ENCODE measurements at places on chromosomes 6 and 20.
A peak's percentile ranks its signal among the peaks of the same experiment; 100 is the strongest.

- no peak for DNase-seq
Observed at GRCh38 chr6:74870403-74870802, 335.4 kb downstream of the COL12A1 start.

- no peak for DNase-seq
Observed at GRCh38 chr6:160353950-160354496, 5.8 kb downstream of the SLC22A3 start.

DNA sequence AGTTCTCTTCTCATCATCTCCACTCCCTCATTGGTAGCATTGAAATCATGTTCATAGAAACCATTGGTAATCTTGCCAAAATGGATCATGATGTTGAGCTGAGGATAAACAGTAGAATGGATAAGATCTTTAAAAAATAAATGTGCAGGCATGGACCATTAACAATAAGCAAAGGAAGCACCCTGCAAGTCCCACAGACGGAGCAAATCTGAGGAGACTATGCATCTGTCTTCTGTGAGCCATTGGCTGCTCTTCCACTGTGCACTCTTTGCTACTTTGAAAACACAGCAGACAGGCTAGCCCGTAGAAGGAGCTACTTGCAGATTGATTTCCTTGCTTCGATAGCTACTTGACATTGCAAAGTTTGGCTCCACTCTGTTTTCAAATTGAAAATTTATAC lies 535.0 kb downstream of the PKHD1 start:
- no peak for DNase-seq

- no peak for DNase-seq
Observed at GRCh38 chr6:155335265-155335664, 21.0 kb upstream of the TFB1M start.

GRCh38 chr20:21586682-21587081 lies 72.8 kb upstream of the NKX2-2 start:
- DNase-seq: no peak

DNA sequence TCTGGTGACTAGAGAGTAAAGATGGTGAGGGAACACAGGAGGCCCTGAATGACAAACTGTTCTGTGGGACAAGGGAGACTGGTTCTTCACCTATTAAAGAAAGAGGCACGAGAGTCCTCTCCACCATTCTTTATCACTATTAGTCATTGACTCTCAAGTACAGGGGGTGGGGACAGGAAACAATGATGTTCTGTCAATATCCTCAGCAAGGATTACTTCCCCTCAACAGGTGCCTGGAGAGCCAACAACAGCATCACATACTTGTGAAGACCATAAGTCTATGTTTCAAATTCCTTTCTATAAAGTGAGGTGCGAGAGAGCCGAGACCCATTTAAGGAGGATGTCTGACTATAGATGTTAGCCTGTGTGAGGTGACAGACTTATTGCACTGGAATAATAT lies 72.4 kb upstream of the TBC1D7 start:
- DNase-seq: no peak

GRCh38 chr6:47207261-47207660 lies 102.4 kb downstream of the TNFRSF21 start:
- DNase-seq: no peak

DNA sequence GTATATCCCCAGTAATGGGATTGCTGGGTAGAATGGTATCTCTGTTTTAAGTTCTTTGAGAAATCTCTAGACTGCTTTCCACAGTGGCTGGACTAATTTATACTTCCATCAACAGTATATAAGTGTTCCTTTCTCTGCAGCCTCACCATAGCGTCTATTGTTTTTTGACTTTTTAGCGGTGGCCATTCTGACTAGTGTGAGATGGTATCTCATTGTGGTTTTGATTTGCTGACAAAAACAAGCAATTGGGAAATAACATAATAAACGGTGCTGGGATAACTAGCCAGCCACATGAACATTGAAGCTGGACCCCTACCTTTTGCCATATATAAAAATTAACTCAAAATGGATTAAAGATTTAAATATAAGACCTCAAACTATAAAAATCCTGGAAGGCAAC lies 14.2 kb downstream of the OR2A4 start:
- DNase-seq: no peak

DNA sequence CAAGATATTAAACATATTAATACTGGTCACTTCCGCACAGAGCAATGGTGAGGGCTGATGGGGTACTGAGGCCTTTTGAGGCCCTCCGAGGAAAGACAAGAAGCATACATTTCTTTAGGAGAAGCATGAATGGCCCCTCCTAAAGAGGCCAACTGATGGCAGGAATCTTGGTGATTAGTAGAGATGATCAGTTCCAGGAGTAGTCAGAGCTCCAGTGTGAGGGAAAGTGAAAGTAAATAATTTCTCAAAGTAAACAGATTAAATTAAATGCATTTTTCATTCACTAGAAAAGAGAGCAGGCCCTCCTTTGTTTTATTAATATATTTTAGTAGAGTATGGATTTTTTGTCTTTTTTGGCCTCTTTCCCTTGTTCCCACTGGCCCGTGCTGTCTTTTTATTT lies 38.2 kb downstream of the NOX3 start:
- DNase-seq: no peak

DNA sequence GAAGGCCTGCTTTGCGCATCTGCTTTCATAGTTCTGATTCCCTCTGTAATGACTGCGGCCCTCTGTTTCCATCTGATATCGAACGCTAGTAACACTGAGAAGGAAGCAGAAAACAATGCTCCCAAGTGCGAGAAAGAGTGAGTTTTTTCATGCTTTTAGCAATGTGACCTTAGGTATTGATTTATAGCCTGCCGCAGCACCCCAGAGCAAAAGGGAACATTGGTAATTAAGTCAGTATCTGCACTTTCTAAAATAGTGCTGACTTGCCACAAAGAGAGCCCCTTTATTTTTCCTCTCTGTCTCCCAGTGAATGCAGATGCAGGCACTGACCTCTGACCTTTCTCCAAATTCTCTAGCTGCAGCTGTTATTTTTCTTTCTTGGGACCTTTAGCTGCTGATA lies 129.8 kb downstream of the HDGFL1 start:
- no peak for DNase-seq

DNA sequence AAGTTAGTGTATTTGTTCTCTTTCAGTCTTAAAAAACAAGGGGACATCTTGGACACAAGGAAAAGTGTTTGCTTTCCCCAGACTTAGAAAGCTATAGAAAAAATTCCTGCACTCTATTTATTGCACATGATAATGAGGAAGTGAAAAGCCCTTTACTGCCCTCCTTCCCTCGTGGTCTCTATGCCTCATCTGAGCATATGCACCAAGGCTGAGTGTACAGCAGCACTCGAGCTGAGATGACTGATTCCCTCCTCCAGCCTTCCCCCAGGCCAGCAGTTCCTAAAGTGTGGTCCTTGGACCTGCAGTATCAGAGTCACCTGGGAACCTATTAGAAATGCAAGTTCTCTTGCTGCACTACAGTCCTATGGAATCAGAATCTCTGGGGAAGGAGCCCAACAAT lies 14.3 kb upstream of the LAMP5 start:
- no peak for DNase-seq

- peak; percentile 48 for DNase-seq
Observed at GRCh38 chr6:399785-400534, 8.4 kb downstream of the IRF4 start.

DNA sequence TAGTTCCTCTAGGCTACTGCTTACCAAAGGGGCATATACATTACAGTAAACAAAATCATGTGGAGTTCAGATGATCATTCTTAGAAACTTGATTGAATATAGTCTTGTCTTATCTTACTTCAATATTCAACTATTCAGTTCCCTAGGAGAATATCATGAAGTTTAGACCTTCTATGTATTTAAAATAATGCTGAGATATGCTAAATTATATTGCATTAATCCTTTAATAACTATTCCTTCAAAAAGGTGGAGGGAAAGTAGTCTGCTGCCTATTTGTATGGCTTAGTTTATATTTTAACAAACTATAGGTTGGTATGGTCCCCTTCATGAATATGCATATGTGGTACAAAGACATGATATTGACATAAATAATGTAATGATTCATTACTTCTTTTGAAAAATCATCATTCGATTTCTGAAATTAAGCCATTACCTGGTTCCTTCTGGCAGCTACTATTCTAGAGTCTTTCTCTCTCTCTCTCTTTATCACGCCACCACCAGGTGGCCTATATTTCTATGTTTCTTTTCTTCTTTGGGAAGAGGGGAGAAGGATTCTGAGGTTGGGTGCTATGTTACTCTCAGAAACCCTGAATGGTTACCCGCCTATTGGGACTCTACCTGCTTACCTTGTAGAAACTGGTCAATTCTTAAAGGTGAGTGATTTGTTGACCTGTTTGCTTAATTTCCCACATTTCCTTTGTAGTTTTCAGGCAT lies 855.8 kb downstream of the HACE1 start:
- no peak for DNase-seq

DNA sequence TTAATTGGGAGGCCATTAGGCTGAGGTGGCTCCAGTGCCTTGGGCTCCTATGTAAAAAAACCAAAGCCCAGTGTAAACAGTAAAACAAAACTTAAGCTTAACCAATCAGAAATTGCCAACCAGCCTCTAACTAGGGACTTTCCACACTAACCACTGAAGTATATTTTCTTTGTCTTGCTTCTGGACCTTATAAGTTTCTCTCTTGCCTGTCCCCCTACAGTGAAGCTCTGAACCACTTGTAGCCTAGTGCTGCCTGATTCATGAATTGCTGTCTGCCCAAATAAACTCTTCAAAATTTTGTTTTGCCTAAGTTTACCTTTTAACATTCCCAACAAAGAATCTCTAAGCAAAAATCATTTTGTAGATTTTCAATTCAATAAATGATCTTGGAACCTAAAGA lies 28.2 kb downstream of the POPDC3 start:
- no peak for DNase-seq

DNA sequence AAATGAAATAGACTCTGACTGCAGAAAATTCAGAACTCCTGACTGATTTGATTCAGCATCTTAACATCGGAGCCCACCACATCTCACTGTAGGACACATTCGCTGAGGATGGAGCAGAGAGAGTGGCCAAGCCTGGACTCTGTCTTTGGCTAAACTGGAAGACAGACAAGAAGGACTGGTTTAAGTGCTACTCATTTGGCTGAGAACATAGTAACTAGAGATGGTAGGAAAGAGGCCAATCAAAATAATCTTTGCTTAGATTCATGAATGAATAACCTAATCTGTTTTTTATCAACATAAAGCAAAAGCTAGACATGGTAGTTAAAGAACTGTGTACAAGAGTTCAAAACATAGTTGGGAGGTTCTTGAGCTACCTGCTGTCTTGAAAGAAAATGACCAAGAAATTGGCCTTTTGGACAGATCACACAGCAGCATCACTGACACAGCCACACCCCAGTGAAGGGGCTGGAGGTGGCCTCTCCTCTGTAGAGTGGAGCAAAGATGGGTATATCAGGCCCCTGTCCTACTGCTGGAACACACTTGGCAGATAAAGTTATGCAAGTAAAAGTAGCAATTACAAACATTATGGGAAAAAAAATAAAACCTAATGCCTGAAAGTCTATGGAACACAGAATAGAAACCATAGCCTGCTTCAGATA lies 87.1 kb upstream of the NT5E start:
- no peak for DNase-seq

DNA sequence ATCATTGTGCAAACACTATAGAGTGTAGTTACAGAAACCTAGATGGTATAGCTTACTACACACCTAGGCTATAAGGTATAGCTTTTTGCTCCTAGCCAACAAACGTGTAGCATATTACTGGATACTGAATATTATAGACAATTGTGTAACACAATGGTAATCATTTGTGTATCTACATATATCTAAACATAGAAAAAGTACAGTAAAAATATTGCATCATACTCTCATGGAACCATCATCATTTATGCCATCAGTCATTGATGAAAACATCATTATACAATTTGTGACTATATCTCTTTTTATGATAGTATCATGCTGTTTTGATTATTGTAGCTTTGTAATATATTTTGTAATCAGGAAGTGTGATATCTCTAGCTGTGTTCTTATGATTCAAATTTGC lies 21.0 kb upstream of the HCRTR2 start:
- DNase-seq: no peak

GRCh38 chr6:108133594-108134179 lies 32.1 kb upstream of the NR2E1 start:
- no peak for DNase-seq

- no peak for DNase-seq
Observed at GRCh38 chr6:25290306-25291060, 11.3 kb downstream of the CARMIL1 start.

DNA sequence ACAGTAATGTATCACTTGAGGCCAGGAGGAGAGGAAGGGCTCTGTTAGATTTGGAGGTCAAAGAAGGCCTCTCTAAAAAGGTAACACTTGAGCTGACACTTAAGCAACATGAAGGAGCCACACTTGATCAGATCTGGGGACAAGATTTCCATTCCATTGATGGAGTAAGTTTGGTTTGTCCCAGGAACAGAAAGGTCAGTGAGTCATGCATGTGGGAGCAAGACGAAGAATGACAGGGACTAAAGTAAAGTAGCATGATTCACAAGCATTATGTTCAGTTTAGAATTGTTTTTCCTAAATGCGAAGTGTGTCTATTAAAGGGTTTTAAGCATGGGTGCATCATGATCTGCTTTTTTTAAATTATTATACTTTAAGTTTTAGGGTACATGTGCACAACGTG lies 47.4 kb downstream of the COL21A1 start:
- no peak for DNase-seq

GRCh38 chr6:55953335-55953734 lies 77.9 kb upstream of the BMP5 start:
- DNase-seq: no peak

- no peak for DNase-seq
Observed at GRCh38 chr6:11700118-11700718, 78.4 kb downstream of the ADTRP start.

DNA sequence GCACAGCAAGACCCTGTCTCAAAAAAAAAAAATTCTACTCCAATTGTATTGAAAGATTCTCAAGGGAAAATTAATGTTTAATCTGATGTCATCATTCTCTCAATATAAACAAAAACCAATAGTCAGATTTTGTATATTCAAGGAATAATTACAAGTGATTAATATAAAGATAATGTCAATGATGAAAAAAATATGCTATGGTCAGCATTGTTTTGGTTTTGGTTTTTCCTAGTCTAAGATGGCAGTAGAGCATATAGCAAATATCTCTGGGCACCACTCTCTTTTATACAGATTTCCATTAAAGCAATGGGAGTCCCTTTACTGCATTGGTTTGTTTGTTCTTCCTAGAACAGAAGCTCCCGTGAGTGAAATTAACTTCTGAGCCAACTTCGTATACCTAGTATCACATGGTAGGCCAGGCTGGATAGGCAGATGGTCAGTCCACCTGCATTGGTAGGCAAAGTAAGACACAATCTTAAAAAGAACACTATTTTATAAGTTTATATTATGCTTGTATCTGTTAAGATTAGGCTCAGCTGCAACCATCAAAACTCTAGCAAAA lies 523.8 kb upstream of the JARID2 start:
- no peak for DNase-seq

DNA sequence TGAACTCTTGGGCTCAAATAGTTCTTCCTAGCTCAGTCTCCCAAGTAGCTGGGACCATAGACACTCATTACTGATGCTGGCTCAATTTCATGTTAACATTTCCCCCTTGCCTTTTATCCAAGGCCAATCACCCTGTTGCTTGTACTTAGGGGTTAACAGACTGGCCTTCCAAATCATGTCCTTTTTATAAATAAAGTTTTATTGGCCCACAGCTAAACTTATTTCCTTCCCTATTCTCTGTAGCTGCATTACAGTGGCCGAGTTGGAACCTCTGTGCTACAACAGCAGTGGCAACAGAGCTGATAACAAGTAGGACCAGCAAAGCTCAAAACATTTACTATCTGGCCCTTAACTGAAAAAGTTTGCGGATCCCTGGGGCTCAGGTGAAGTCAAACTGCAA lies 109.8 kb downstream of the ZFP64 start:
- DNase-seq: no peak

Data from CD4-positive, alpha-beta memory T cell (primary cell).